Smooth muscle cell of bladder (primary cell): ENCODE measurements at places on chromosomes 4 and X. TPM values are rescaled to one million over a fixed set of nuclear protein-coding genes. Genes with fewer than 3 reads are reported as not detected.

NPNT gene
- 0.09 TPM in 1 of 2 replicates, not detected in the other for total RNA-seq

MND1 gene
- total RNA-seq: 3.1 TPM in 2 replicates

TBC1D25 gene
- 3.7 and 5.4 TPM in 2 replicates for total RNA-seq

PNMA6A gene
- 1.6 and 3.2 TPM in 2 replicates for total RNA-seq

NDNF gene
- total RNA-seq: 0.18 TPM in 1 of 2 replicates, not detected in the other

MTMR8 gene
- total RNA-seq: not detected in 2 replicates

SMPX gene
- not detected in 2 replicates for total RNA-seq

LUZP4 gene
- total RNA-seq: not detected in 2 replicates

ARL9 gene
- 0.28 and 0.46 TPM in 2 replicates for total RNA-seq

HTR2C gene
- total RNA-seq: under 0.01 TPM in 2 replicates

TACC3 gene
- 2.4 and 3.1 TPM in 2 replicates for total RNA-seq

GIMD1 gene
- total RNA-seq: not detected in 2 replicates

PDGFC gene
- 21.6 and 31.6 TPM in 2 replicates for total RNA-seq

HSFX2 gene
- total RNA-seq: 0.14 and 0.28 TPM in 2 replicates

KIT gene
- 0.37 and 0.43 TPM in 2 replicates for total RNA-seq

KIAA0232 gene
- total RNA-seq: 14.9 and 15.2 TPM in 2 replicates

EVC gene
- 34.8 and 36.8 TPM in 2 replicates for total RNA-seq

TKTL1 gene
- not detected in 2 replicates for total RNA-seq

BANK1 gene
- total RNA-seq: 0.57 and 0.65 TPM in 2 replicates

FANCB gene
- total RNA-seq: 4.4 and 4.6 TPM in 2 replicates

WDR19 gene
- 27.9 and 31.2 TPM in 2 replicates for total RNA-seq

DRP2 gene
- 0.57 and 0.74 TPM in 2 replicates for total RNA-seq

KLHL13 gene
- total RNA-seq: 39.1 and 55.6 TPM in 2 replicates

RIPPLY1 gene
- 0.14 TPM in 1 of 2 replicates, not detected in the other for total RNA-seq

DMP1 gene
- total RNA-seq: not detected in 2 replicates

LCORL gene
- total RNA-seq: 5.6 and 5.8 TPM in 2 replicates

AGA gene
- total RNA-seq: 58.9 and 77.3 TPM in 2 replicates

SPP1 gene
- total RNA-seq: 0.43 and 1.3 TPM in 2 replicates

CNKSR2 gene
- total RNA-seq: 1.6 and 5.5 TPM in 2 replicates

ASMT gene
- not detected in 2 replicates for total RNA-seq

SPANXD gene
- not detected in 2 replicates for total RNA-seq

TBCK gene
- total RNA-seq: 37.1 and 49.8 TPM in 2 replicates

PABPC5 gene
- total RNA-seq: 1.1 and 1.6 TPM in 2 replicates

TRIML2 gene
- 0.14 and 0.18 TPM in 2 replicates for total RNA-seq

CTAG1A gene
- total RNA-seq: 0.18 TPM in 1 of 2 replicates, not detected in the other

NKX3-2 gene
- under 0.01 TPM in 1 of 2 replicates, not detected in the other for total RNA-seq

ENPP6 gene
- total RNA-seq: 0.09 and 0.28 TPM in 2 replicates

SMR3A gene
- total RNA-seq: not detected in 2 replicates

NXF3 gene
- not detected in 2 replicates for total RNA-seq

ARHGAP36 gene
- not detected in 2 replicates for total RNA-seq

VSIG4 gene
- not detected in 2 replicates for total RNA-seq

CTBP1 gene
- total RNA-seq: 173 and 202 TPM in 2 replicates

NALF2 gene
- not detected in 2 replicates for total RNA-seq

IDUA gene
- 6.0 and 11.4 TPM in 2 replicates for total RNA-seq

OTUD5 gene
- 28.0 and 28.6 TPM in 2 replicates for total RNA-seq

MAGEA4 gene
- total RNA-seq: not detected in 2 replicates

KLF8 gene
- 0.71 and 0.74 TPM in 2 replicates for total RNA-seq

NUP54 gene
- 44.4 and 57.5 TPM in 2 replicates for total RNA-seq

EPHA5 gene
- total RNA-seq: 7.1 and 19.0 TPM in 2 replicates

GPR34 gene
- not detected in 2 replicates for total RNA-seq

USP17L24 gene
- not detected in 2 replicates for total RNA-seq

DUSP9 gene
- not detected in 2 replicates for total RNA-seq

TNIP3 gene
- under 0.01 and 0.28 TPM in 2 replicates for total RNA-seq

ATXN3L gene
- not detected in 2 replicates for total RNA-seq
